NCI-H1092 treated with DMSO at 0.1 percent for 48 hours (cell line): ENCODE measurements at places on chromosomes 1 and 21.

DNA sequence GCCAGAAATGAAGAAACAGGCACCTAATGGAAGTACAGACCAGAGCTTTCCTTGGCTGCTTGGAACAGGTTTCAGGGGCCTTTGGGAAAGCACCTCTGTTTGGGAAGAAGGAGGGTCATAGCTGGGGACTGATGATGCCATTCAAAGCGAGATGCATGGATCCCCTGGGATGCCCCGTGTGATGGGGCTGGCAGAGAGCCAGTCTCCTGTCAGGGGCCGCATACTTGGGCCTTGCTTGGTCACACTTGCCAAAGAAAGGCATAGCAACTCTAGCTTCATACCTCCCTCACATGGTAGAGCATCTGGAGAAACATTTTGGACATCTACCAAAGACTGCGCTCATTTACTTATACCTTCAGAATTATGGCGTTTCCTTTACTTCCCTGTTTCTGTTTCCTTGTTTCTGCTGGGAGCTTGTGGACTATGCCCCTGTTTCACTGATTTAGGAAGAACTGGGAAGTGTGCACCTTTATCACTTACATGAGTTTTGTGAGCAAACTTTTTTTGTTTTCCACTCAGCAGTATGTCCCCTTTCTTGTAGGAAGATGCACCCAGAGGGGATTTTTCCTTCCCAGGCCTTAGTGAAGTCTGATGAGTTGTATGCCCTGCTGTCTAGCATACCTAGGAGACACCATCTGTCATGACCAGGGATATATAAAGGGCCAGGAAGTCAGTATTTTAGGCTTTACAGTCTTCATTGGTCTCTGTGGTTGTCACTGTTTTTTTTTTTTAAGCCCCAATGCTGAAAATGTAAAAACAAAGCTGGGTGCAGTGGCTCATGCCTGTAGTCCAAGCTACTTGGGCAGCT lies 19.8 kb upstream of the ST3GAL3 start:
- no peak for DNase-seq

DNA sequence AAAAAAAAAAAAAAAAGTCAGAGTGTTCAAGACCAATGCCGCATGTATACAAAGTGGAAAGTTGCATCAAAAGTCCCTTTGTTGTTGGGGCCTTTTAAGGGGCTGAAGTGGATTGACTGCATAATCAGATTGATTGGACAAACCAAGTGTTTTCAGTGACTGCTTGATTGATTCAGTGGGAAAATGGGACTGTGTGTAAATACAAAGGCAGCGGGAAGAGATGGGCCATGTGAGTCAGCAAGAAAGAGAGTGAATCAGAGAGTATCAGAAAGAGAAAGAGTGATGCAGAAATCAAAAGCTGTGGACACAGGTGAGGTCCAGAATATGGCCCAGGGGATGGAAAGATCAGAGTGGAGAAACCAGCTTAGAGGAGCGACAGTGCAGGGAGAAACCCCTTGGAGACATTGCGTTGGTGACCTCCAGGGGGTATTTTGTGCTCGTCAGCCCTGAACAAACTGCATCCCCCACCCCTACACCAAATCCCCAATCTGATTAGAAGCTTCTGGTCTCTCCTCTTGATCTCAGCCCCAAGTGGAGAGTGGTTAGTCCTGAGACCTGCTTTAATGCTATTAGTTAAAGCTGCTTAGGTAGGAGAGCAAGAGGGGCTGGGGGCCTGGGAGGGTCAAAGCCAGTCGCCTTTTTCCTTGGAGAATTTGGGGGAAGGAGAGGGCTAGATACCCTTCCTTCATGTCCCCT lies 5.1 kb upstream of the ETV3L start:
- no peak for DNase-seq

DNA sequence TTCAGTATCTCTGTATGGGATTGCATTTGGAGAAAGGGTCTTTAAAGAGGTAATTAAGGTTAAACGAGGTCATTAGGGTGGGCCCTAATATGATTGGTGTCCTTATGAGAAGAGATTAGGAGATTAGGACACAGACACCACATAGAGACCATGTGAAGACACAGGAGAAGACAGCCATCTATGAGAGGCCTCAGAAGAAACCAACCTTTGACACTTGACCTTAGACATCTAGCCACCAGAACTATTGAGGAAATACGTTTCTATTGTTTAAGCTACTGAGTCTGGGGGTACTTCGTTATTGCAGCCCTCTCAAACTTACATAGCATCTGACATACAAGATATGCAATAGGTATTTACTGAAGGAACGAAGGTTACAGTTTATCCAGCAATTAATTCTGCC lies 7.3 kb upstream of the VPS45 start:
- DNase-seq: no peak

- no peak for DNase-seq
Measured at GRCh38 chr1:44523593-44524591, 118.8 kb downstream of the RNF220 start.

GRCh38 chr1:32772281-32773017 lies 44.7 kb downstream of the YARS1 start:
- DNase-seq: no peak

GRCh38 chr1:3306583-3307291 lies 147.7 kb upstream of the ARHGEF16 start:
- DNase-seq: no peak

- no peak for DNase-seq
Measured at GRCh38 chr1:112465122-112465521, 43.6 kb upstream of the WNT2B start.

DNA sequence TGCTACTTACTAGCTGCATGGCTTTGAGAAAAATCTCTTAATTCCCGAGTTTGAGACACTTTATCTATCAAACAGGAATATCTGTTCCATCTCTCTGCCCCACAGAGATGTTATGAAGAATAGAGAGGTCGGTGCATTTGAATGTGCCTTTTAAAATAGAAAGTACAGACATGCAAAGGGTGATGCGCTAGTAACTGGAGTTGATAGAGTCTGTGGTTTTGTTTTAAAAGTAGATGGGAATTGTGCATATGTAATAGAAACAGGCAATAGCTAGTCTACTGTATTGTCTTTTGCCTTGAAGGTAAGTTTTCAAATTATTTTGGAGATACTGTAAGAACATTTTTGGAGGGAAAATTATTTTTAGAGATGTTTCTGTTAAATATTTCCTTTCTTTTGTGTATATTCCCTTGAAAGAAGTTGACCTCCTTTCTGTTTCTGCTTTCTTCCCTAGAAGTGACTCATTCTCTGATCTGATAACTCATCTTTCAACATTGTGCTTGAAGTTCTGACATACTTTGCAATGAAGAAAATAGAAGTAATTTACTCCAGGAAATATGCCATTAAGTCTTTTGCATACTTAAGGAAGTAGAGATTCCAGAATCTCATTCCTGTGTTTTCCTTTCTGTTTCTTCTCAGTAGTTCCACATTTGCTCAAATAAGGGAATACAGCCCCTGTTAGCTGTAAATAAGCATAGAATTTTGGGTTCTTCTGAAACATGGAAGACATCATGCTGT lies 151.6 kb downstream of the SDCCAG8 start:
- no peak for DNase-seq

DNA sequence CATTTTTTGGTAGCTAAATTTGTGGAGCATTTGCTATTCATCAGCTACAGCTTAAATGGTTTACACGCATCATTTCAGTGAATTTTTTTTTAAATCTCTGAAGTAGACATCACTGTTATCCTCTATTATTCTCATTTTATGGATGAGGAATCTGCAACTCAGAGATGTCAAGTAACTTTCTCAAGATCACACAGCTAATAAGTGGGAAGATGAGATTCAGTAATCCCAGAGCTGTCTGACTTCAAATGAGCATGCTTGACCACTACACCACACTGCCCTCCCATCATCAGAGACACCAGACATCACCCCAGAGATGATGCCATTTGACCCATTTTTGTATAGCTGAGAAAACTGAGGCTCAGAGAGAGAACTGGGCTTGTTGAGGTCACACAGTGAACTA lies 116.4 kb downstream of the RRAGC start:
- DNase-seq: no peak

DNA sequence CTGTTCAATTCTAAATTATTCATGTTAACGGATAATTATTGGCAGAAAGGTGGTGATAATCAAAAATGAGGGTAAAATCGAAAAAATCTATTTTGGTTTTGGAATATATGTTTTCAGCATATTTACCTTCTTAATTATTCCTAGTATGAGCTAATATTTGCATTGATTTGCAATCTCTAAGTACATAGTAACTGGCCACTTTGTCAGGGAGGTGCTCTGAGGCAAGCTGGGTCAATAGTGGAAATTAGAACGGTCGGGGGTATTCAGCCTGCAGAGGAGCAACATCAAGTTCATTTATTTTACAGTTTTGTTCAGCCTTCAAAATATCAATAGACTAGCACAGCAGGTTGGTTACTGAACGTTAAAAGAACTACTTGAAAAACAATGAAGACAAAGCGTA lies 1.8 kb downstream of the OTUD7B start:
- peak; percentile 29 for DNase-seq

GRCh38 chr21:35482933-35483662 lies 434.0 kb upstream of the RUNX1 start:
- DNase-seq: no peak

- DNase-seq: peak; percentile 73
Measured at GRCh38 chr1:10211805-10212410, 1.5 kb downstream of the KIF1B start.

- peak; percentile 3 for DNase-seq
Measured at GRCh38 chr1:112614460-112615065, 4.4 kb downstream of the ST7L start.

DNA sequence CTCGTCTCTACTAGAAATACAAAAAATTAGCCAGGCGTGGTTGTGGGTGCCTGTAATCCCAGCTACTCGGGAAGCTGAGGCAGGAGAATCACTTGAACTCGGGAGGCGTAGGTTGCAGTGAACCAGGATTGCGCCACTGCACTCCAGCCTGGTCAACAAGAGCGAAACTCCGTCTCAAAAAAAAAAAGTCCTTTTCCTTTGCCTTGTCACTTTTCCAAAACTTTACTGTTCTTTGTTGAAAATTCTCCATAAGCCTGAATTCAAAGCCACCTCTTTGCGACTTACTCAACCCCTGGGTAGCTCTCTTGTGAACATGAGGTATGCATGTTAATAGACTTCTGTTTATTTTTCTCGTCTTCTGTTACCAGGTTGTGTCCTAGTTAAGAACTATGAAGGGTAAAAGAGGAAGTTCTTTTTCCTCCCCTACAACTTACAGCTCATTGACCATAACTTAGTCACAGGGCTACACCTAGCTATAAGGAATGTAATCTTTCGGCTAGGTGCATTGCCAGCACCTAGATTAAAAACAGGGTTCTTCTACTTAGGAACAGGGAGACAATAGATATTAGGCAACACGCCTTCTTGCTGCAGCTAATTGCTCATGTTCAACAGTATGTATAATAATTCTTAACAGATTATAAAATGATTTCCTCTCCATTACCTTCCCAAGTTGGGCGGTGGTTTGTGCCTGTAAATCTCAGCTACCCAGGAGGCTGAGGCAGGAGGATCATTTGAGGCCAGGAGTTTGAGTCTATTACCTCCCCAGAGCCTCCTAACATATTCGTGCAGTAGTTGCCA lies 40.9 kb downstream of the PTAFR start:
- DNase-seq: no peak

- DNase-seq: peak; percentile 66
Measured at GRCh38 chr1:25700144-25700523, 83.5 kb downstream of the MAN1C1 start.

GRCh38 chr1:8427493-8427892 lies 109.6 kb downstream of the SLC45A1 start:
- no peak for DNase-seq

DNA sequence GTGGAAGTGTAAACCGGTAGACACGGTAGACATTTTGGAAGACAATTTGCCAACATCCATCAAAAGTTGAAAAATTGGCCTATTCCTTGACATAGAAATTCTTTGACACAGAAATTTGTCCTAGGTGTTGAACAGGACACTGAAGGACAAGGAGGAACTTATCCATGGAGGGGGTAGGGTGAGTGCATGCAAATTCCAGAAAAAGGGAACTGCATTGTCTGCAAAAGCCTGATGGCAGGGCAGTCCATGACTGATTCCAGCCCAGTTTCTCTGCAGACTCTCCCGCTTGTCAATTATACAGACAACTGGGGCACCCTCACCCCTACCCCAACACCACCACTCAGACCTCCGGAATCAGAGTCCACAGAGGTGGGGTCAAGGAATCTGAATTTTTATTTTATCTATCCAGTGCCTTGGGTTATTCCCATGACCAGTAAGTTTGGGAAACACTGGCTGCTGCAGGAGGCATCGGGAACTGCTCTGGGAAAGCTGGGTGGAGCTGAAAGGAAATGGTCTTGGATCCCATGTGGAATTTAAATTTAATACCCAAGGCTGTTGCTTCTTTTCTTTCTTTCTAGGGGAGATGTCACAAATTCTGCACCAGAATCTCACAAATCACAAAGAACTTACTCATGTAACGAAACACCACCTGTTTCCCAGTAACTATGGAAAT lies 103.3 kb upstream of the SLC45A1 start:
- DNase-seq: no peak

- DNase-seq: no peak
Measured at GRCh38 chr1:32774950-32775634, 42.1 kb downstream of the YARS1 start.

- peak; percentile 31 for DNase-seq
Measured at GRCh38 chr1:110243574-110243973, 33.5 kb downstream of the KCNC4 start.

- DNase-seq: no peak
Measured at GRCh38 chr1:154115180-154115579, 39.7 kb downstream of the NUP210L start.

DNA sequence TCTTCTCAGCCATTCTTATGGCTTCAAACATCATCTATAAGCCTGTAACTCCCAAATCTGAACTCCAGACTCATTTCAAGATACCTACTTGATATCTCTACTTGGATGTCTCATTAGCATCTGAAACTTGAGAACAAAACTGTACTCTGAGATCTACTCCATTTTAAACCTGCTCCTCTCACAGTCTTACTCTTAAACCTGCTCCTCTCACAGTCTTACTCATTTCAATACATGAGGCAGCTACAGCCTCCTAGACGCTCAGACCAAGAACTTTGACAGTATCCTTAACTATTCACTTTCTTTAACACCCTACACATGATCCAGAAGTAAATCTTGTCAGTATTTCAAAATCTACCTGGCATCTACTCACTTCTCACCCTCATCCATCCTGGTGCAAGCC lies 54.3 kb downstream of the NBPF6 start:
- no peak for DNase-seq

GRCh38 chr1:96360036-96360795 lies 361.4 kb upstream of the PTBP2 start:
- DNase-seq: no peak

GRCh38 chr1:45612941-45613579 lies 10.8 kb downstream of the CCDC17 start:
- no peak for DNase-seq

GRCh38 chr1:84991097-84991920 lies 5.6 kb downstream of the MCOLN2 start:
- DNase-seq: no peak
